ENCODE measurements at places on chromosomes 2 and 18. TPM values are rescaled to one million over a fixed set of nuclear protein-coding genes. Genes with fewer than 3 reads are reported as not detected.

DNA sequence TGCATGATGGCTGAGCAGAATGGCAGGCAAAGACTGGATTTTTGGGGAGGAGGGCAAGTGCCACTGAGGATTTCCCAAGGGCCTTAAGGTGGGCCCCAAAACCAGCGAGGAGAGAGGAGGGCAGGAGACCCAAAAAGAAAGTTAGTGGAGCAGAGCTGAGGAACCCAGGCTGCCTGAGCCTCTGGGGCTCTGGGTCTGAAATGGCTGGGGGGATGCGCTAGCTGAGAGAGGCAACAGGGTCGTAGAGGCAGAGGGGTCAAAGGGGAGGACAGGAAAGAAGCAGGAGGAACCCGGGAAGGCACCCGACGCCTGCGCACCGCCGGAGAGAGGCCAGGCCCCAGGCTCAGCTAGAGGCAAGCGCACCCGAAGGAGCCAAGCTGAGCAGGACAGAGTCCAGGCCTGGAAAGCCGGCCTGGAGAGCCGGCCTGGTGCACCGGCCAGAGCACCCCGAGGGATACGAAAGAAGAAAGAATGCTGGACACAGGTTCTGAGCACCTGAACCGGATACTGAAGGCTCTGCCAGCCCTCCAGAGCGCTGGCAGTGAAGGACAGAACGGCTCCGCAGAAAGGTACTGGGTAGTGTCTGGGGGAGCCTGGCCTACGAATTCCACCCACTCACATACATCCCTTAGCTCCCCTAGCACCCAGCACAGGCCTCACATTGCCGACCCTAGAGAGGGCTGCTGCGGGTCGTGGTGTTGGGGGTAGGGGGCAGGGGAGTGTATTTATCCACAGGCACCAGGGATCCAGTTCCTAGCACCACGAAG, 39.5 kb upstream of the ATP6V1B1 start:
- DNase-seq, result no peak

DNA sequence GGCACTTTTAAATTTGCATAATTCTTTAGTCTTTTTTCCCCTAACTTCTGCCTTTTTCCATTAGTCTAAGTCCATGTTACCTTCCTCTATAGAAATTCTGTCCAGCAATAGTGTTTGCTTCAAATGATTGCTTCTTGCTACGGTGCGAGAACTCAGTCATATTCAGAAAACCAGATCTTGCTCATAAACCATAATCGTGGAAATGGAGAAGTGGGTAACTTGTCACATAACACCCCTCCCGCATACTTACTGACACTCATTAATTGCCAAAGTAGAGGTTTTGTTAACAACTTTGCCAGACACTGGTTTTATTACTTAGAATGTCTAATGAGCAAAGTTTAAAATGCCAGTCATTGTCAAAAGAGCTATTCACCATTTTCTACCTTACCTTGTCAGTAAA, 94.3 kb upstream of the TWSG1 start:
- no peak for DNase-seq

DNA sequence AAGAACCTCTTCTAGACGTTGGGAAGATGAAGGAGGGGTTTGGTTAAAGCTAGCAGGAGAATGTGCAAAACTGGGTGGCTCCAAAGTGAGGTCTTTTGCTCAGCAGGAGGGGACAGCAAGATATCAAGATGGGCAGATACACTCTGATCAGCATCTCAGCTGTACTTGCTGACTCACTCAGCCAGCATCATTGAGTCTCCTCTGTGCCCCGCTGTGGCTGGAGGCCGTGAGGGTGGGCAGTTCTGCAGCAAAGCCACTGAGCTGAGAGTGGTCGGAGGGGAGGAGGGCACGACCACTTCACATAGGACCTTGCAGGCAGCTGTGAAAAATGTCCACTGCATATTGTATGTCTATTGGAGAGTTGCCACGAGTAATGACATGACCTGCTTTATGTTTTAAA, 152.0 kb downstream of the CAPN13 start:
- DNase-seq, result no peak

DNA sequence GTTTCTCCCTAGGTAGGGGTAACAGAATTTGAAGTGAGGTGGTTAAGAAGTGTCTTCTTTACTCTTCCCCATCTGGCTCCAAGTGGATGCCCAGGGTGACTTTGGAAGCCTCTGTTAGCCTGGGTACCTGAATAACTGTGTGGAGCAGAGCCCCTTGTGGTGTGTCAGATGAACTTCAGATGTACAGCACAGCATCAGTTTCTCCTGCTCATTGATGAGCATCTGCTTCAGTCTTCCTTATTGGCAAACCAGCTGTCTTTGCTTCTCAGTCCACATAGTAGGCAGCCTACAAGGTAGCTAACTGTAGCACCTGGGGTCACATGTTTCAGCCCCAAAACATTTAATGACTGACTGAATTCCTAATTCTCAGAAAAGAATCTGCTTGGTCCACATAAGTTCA, 56.2 kb upstream of the ATP8B1 start:
- DNase-seq, result no peak

- no peak for DNase-seq
Measured at GRCh38 chr2:229713371-229714079, 830 bp downstream of the DNER start.

DNA sequence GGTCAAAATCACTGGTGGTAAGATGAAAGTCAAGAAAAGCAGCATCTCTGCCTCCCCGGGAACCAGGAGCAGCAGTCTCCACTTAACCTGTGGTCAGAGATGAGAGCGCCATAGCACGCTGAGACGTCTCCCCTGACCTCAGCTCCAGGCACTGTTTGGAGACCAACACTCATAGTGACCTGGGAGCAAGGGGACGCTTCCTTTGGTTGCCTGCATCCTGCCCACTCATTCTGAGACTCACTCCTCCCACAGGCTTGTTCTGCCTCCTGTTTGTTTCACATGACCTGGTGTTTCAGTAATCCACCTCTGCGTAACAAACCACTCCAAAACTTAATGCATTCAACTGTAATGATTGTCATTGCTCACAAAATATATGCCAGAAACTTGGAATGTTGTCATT, 139.3 kb downstream of the ACOXL start:
- DNase-seq, result no peak

DNA sequence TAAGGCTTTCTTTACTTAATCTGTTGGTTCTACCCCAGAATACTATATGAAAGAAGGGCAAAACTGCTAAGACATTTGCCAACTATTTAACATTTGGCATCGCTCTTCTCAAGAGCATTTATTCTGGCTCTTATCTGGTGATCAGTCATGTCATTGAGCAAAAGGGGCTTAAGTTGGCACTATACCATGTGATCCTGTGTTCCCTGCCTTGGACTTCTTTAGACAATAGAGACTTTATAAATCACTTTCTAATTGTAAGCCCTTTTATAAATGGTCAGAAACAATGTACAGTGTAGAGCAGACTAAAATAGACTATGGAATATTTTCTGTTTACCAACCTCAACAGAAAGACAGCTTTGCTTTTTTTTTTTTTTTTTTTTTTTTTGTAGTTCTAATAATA, 52.1 kb downstream of the GTF3C3 start:
- no peak for DNase-seq

GRCh38 chr2:160666154-160667060, 172.8 kb upstream of the RBMS1 start:
- DNase-seq, result no peak

DNA sequence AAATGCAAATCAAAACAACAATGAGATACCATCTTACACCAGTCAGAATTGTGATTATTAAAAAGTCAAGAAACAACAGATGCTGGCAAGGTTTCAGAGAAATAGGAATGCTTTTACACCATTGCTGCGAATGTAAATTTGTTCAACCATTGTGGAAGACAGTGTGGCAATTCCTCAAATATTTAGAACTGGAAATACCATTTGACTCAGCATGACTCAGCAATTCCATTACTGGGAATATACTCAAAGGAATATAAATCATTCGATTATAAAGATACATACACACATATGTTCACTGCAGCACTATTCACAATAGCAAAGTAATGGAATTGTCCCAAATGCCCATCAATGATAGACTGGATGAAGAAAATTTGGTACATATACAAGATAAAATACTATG, 516.7 kb downstream of the ERBB4 start:
- no peak for DNase-seq

DNA sequence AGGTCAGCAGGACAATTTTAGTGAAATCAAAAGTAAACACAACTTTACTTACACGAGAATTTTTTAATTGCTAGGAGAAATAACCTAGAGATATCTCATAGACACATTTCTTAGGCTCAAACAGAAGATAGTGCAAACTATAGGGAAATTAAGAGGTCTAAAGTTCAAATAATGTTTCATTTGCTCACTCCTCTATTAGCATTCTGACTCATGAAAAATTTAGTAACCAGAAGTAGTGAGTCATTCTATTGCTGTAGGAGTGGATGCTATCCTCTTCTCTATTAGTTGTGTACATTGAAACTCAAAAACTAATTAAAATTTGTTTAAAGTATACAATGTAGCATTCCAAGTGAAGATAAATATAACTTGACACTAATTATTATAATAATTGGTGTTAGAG, 908.3 kb upstream of the TMEFF2 start:
- no peak for DNase-seq

DNA sequence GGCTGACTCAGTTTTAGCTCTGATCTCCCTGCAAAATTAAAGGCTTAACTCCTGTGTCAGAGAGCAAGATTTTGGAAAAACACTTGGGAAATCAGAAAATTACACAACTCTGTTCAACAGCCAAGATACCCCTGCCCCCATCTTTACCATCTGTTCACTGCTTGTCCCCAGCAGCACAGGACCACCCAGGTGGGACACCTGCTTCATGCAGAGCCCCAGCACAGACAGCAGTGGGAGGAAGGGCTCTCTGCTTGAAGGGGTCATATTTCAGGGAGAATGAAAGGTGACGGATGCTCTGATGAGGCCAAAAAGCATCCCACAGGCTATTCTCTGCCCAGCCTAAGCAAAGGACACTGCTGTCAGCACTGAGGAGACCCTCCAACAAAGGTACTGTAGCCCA, 584.6 kb upstream of the KLHL29 start:
- no peak for DNase-seq

The UPP2 gene
- not detected for total RNA-seq

The PDE1A gene
- 9.7 TPM for total RNA-seq

The IL37 gene
- not detected for total RNA-seq

The RNF125 gene
- total RNA-seq, result 9.2 TPM
